NCI-H2081 (cell line): ENCODE measurements at places on chromosomes 1 and 21.

- no peak for DNase-seq
Observed at GRCh38 chr1:55204997-55205396, 10.2 kb downstream of the USP24 start.

GRCh38 chr21:34352556-34352955 is 11.2 kb upstream of the KCNE2 start:
- no peak for DNase-seq

- DNase-seq = no peak
Observed at GRCh38 chr1:224472806-224473205, 38.2 kb upstream of the WDR26 start.

DNA sequence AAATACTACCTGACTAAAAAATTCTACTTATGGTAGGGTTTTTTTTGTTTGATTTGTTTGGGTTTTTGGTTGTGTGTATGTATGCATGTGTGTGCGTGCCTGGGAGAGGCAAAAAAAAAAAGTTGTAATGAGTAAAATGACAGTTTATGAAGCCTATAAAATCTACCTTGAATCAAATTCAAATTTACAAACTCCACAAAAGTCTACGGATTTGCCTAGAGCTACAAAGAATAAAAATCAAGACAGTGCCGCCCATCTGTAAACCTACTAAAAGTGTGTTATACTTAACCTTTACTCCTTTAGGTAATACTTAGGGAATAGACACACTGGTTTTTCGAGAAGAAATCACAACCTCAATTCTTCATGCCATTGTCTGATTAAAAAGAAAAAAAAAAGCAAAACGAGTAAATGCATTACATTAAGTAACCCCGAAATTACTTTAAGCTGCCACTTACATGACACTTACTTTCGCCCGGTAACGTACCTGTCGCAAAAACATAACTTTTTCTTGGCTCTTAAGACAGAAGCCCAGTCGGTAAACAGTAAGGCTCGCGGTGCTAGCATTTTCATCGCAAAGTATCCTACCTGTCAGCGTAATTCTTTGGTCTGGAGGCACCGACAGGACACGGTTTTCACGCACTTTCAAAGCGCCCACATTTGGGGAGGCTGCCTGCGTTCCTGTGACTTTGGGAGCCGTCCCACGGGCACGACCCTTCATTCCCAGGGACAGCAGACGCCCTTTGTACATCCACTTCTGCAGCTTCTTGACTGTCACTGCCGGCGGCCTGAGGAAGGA is 951 bp downstream of the SYDE2 start:
- DNase-seq = peak; percentile 26

- peak; percentile 53 for DNase-seq
Observed at GRCh38 chr1:89632657-89633247, at the start of gene LRRC8C. TSS of gene LRRC8C (plus strand) at chr1:89633120. CDS start at chr1:89686474, 53,354 bp downstream.

- DNase-seq = peak; percentile 19
Observed at GRCh38 chr1:66388913-66389312, 145.0 kb upstream of the SGIP1 start.

DNA sequence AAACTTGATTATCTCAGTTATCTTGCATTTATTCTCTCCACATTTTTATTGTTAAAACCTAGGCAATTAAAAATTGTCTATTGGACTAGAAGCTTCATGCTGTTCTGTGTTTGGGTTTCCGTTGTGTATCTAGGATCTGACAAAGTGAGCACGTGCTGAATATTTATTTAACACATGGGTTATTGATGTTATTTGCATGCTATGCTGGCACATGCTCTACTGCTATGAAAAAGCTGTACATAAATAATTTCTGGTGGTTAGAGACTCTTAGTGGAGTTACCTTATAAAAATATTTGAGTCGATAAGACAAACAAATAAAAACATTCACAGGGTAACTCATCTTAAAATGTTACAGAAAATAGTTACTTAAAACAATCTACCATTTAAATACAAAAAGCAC is 1769.7 kb downstream of the MRPL39 start:
- no peak for DNase-seq

GRCh38 chr1:153752072-153752471 is 23.1 kb upstream of the SLC27A3 start:
- no peak for DNase-seq

GRCh38 chr1:208449951-208450350 is 205.8 kb upstream of the PLXNA2 start:
- peak; percentile 90 for DNase-seq

- no peak for DNase-seq
Observed at GRCh38 chr21:29017639-29018237, 1.4 kb downstream of the RWDD2B start.

DNA sequence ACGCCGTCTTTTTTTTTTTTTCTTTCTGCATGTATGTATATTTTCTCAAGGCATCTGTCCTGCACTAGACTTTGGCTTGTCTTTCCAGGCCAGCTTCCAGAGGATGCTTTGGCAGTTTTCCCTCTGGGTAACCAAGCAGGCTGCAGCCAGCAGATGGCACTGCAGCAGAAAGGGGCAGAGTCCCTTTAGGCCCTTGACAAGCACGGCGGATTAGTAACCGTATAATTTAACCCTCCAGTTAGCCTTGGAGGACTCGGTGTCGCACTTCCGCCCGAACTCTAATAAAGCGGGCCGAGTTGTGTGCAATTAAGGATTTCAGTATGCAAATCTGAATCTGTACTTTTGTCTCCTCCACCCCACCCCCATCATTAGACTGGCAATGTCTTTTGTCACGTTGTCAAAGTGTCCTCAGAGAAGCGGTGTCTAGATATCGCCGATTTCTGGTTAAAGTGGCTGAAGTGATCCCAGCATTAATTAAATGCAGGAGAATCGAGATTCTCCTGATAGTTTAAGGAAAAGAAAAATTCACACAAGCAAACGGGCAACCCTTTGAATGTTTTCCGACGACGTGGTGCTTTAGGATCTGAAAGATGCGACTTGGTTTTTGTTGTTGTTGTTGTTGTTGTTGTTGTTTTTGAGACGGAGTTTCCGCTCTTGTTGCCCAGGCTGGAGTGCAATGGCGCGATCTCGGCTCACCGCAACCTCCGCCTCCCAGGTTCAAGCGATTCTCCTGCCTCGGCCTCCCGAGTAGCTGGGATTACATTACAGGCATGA is 1.1 kb upstream of the TMEM167B start:
- peak; percentile 83 for DNase-seq

GRCh38 chr1:234609691-234610042 is 311 bp downstream of the IRF2BP2 start:
- no peak for DNase-seq

DNA sequence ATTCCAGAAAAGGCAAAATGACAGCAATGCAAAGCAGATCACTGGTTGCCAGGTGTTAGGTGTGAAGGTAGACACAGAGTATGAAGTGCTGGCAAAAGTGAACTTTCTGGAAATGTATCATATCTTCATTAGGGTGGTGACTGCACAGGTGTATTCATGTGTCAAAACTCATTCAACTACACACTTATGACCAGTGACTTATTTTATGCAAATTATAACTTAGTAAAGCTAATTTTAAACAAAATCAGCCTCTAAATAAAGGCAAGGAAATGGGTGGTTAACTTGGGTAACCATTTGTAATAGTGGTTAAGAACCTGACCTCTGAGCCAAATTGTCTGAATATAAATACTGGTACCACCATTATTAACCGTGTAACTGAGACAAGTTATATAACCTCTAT is 7.4 kb downstream of the COP1 start:
- DNase-seq = no peak

DNA sequence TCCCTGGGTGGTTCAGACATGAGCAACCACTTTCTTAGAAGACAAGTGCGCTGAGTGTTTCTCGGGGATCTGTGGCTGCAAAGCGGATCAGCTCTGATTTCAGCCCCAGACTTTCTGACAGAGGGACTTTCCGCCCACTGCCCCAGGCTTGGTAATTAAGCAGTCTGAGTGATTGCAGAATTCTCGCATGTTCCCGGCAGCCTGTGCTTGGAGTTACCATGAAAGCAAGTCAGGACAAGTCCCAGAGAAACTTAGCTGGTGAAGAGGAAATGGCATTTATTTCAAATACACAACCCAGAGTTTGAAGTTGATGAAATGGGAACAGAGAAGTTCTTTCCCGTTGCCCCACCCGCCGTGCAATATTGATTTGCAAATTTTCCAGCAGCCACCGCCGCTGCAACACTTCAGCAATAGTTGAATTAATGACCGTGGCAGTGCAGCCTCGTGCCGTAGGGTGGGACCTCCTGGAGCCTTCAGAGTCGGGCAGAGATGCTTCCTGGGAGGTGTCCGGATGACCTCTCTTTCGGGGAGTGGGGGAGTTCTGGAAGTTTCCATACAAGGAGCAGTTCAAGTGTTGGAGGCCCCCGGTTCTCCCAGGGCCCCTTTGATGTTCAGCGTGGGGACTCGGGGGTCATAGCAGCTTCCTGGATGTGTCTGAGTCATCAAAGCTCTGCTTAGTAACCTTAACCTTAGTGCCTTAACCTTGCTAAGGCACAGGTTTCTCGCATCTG is 134.7 kb downstream of the KAZN start:
- no peak for DNase-seq

GRCh38 chr1:245915841-245916240 is 591.2 kb downstream of the SMYD3 start:
- DNase-seq = no peak

- DNase-seq = no peak
Observed at GRCh38 chr1:34199927-34200326, 23.2 kb downstream of the C1orf94 start.

DNA sequence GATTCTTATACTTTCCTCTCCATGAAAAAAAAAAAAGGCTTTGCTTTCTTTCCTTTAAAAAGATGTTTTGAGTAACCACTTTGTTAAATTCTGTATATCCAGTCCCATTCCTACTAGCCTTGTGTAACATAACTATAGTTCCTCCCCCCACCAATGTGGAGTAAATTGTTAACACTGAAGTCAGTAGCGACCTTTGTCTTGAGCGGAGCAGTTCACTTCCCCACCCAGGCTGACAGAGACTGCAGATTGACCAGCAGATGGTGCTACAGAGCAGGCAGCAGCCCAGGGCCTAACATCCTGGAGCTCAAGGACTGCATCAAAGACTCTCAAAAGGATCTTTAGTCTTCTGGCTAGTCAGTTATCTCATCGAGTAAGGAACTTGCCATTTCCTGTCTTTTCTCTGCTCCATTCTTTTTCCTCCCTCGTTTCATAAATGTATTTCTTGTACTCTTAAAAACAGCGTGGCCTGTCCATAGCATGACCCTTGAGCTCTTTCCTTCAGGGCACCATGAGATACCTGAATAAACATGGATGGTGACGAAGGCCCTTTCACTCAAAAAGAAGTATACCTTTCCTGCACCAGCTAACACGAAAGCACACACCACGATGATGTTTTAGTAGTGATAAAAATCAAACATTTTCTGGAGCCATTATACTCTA is 503.5 kb upstream of the PKN2 start:
- peak; percentile 55 for DNase-seq

GRCh38 chr1:118563981-118564951 is 379.2 kb upstream of the SPAG17 start:
- DNase-seq = no peak

GRCh38 chr1:172344444-172344843 is 76.0 kb upstream of the C1orf105 start:
- DNase-seq = no peak

DNA sequence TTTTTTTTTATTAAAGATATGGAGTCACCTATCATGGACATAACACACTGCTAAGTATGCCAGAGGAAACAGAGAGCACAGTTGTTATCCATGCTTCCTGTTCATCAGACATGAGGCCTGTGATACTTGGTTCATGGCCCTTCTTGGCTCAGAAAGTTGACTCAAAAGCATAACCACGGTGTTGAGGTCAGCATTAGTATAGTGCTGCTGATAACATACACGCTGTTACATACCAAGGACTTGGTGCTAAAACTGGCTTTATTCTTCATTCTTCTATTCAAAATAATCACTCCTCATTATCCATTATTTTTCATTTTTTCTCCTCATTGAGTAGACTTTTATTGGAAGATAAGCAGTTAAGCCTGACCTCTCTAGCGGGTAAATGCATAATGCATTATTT is 464.1 kb downstream of the ADGRL2 start:
- DNase-seq = no peak

DNA sequence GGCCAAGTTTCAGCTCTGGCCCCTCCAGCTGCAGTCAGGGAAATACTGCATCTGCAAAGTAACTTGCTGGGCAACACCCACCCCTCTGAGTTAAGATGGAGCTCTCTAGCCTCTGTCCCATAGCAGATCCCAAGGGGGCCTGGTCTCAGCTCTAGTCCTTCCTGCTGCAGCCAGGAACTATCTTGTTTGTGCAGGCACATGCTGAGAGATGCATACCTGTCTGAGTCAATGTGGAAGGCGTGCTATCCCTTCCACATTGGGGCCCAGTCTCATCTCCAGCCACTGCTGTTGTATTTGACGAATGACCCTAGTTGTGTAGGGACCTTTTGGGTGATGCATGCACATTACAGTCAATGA is 76.4 kb downstream of the CTH start:
- DNase-seq = no peak

DNA sequence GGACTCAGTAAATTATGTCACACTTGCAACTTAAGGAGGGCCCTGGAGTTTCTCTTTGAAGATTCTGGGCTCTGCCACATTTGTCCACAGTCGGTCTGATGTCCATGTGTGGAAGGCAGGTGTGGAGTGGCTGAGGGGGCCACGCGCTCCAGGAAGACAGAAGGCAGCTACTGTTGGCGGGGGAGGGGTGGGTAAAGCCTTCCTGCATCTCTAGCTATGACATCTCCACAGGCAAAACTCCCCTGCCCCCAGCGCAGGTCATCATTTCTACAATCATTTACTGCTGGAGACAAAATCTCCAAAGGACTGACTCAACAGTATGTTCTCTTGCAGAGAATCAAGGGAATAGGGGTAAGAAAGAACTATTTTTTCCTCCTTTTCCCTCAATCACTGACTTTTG is 11.4 kb upstream of the TSPEAR start:
- DNase-seq = no peak

DNA sequence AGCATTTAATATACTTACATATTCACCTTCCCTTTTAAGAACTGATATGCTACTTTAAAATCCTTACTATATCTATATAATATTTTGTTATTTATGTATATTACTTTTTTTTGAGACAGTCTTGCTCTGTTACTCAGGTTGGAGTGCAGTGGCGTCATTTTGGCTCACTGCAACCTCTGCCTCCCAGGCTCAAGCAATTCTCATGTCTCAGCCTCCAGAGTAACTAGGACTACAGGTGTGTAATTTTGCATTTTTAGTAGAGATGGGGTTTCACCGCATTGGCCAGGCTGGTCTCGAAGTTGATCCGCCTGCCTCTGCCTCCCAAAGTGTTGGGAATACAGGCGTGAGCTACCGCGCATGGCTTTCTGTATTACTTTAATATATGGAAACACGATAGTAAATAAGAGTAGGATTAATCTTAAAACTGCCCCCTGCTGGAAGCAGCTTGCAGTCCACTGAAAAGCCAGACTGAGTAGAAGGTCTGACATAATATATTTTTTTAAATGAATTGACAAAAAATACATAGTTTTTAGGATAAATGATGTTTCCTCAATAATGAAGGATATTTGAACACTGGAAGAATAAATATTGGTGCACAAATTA is 24.4 kb downstream of the RCAN3 start:
- peak; percentile 40 for DNase-seq

DNA sequence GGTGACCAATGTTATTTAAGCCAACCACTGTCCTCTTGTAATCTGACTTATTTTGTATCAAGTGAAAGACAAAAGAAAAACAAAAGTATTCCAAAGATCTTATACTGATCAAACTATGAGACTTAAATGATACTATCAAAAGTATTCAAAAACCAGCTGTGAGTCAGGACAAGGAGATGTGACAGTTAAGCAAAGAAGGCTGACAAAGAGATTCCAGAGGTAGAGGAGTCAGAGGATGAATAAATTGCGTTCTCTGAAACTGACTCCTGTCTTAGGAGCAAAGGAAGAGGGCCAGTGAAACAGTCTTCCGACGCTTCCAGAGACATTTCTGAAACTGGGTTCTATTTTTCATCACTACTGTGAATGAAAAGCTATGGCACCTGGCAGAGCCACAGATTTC is 20.9 kb downstream of the TMEM50B start:
- DNase-seq = no peak
